ENCODE measurements at places on chromosomes 6 and 20. TPM values are rescaled to one million over a fixed set of nuclear protein-coding genes. Genes with fewer than 3 reads are reported as not detected.

DNA sequence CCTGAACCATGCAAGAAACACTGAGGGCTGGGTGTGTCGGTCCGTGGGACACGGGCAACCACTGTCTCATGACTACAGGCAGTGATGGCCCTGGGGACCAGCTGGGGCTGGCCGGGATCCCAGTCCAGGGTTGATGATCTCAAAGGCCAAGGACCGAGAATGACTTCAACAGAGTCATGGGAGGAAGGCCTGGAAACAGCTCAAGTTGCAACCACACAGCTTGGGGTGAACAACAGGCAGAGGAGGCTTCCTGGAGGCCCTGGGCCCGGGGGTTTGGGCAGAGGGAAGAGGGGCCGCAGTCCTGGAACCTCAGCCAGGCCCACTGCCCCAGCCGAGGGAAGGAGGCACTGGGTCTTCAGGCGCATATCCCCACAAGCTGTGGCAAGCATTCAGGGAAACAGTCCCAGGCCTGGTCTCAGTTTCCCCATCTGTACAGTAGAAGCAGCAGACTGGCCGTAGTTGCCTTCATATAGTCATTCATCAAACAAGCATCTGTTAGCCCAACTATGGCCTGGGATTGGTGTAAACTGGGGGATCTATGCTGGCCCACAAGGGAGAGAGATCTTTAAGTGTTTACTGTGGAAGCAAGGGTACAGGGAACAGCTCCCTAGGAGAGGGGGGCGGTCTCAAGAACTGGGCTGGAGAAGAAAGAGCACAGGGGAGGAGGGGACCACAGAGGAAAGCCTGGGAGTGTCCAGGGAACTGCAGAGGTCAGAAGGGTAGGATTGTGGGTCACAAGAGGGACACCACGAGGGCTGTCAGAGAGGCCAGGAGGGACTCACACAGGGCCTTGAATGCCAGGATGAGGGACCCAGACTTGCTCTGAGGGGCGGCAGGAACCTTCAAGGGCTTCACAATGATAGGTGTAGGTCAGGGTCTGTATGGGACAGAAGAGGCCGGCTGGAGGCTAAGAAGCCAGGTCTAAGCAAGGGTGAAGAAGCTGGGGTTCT is 2.1 kb downstream of the MYL9 start:
- no peak for DNase-seq

CGAS gene
- 20.7 TPM for total RNA-seq

DNA sequence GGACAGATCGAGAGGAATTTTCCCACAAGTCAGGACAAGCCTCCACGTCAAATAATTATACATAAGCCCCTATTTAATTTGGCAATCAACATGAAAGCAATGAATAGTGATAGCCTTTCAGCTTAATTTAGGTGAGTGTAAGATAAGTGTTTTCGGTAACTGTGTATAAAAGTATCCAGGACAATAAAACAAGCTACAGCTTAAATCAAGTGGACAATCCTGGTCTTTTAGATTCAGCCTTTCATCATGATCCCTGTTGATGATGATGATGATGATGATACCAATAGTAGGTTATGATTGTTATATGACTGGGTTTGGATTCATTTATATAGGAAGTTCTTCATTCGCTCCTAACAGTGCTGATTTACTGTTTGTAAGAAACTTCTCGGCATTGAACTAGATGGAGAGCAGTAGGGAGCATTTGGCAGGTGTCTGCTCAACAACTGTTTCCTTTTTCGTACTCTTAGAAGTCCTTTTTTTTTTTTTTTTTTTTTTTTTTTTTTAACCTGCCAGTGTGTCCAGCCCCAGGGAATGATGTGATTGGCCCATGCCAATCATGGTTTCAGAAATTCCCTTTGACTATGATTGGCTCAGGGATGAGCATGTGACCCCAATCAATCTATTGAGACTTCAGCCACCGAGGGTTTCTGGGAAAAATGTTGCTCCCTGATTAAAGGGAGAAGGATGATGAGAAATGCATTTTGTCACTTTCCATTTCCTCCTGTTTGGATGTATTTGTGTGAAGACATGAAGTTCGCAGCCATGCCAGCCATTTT is 11.3 kb upstream of the RNF182 start:
- no peak for DNase-seq

GRCh38 chr20:14877301-14878028 is 540.1 kb upstream of the FLRT3 start:
- no peak for DNase-seq

HRH3 gene
- total RNA-seq = not detected

COMMD7 gene
- total RNA-seq = 62.0 TPM

- DNase-seq = peak; percentile 53
These were observed 801 bp downstream of the FBXL4 start for GRCh38 chr6:98946879-98947410.

GRCh38 chr20:61115364-61116065 is 136.5 kb upstream of the CDH4 start:
- no peak for DNase-seq

Measured in activated T-cell treated with anti-CD3 and anti-CD28 coated beads, Interleukin-2, amount 50 U/mL, for 72 hours (primary cell).